ENCODE measurements at places on chromosomes 3 and 15.

GRCh38 chr3:127628788-127629466 lies at the start of gene PODXL2:
Gene PODXL2 (plus strand): TSS chr3:127629185. CDS start chr3:127629220, 35 bp downstream.
- DNase-seq = peak; percentile 28

GRCh38 chr15:85030301-85030929 lies 48.8 kb downstream of the PDE8A start:
- no peak for DNase-seq

- no peak for DNase-seq
These were observed 97.6 kb upstream of the VGLL3 start for GRCh38 chr3:87088430-87088992.

GRCh38 chr3:70822669-70823068 lies 510.2 kb upstream of the MDFIC2 start:
- DNase-seq = no peak

- no peak for DNase-seq
These were observed 23.7 kb downstream of the PDZRN3 start for GRCh38 chr3:73601011-73601410.

DNA sequence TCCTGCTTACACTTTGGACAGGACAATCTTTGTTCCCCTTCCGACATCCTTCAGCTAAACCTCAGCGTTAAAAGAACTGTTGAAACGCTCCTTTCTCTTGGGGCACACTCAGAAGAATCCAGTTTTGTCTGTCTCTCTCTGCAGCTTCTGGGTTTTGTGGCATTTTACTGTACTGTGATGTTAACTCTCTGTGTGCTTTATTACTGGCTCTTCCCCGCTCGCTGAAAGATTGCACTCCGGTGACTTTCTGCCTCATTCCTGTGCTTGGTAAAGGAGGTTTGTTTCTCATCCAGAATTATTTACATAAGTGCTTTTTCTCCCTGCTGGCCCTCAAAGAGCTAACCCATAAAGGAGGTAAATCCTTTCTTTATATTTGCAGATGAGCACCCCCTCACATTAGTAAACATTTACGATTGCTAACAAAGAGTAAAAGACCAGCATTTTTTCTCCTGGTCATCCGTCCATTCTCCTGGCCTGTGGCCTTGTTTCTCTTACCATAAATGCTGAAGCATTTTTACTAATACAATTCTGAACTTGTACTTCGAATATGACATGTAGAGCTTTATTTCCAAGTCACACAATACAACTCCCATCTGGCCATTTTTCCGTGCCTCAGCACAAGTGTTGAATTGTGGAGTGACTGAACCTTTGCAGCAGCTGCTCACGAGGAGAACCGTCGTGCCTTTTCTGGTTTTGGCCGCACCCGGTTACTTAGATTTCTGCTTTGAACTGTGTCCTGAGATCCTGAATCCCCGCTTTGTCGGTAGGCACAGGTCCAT lies 69.3 kb upstream of the RPL35A start:
- DNase-seq = peak; percentile 82

DNA sequence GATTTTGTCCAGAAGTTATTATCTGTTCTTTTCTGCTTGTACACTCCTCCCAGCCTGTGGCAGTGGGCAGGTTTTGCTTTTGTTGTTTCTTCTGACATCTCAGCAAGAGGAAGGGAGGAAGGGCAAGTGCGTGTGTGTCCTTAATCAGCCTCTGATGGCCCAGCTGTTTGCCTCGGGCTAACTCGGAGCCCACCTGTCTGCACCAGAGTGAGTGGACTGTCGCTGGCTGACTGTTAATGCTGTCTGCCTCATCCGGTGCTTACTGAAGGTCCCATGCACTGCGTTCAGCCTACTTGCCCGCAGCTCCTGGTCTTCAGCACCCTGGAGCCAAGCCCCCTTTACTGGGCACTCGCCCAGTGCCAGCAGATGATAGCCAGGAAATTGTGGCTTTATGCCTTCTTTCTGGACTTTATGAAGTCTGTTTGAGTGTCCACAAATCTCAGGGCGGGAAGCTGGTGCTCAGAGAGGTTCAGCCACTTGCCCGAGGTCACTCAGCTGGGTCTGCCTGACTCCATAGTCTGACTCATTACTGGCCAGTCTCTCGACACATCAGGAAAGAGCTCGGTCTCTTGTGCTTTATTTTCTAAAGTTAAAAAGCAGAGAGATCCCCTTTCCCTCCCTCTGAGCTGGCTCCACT lies 89.5 kb downstream of the CHRNA7 start:
- no peak for DNase-seq

Data from HepG2 (cell line).